Effector memory CD4-positive, alpha-beta T cell (primary cell): ENCODE measurements at places on chromosomes 1 and 21.

GRCh38 chr1:164958982-164959768 is 397.3 kb downstream of the LMX1A start:
- DNase-seq: no peak

- DNase-seq: no peak
These were observed 15.8 kb upstream of the SYT6 start for GRCh38 chr1:114169509-114169908.

DNA sequence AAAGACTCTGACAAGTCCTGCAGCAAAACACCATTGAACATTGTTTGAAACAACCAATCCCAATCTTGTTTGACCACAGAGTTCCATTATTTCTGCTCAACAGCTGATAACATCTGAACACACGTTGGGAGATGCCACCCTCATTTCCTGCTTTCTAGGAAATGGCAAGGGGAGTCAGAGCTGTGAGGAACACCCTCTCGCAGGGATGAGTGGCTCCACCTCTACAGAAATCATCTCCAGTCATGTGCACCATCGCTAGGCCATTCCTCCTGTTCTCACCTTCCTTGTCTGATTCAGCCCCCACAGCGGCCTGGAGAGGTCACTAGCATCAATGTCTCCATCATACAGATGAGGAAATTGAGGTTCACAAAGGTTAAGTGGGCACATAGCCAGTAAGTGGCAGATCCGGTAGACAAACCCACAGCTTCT is 22.4 kb upstream of the RUNX3 start:
- no peak for DNase-seq

GRCh38 chr1:10694274-10694632 is 102.2 kb downstream of the CASZ1 start:
- DNase-seq: peak; percentile 56

- DNase-seq: no peak
These were observed 149.0 kb downstream of the ROR1 start for GRCh38 chr1:63922848-63923247.

DNA sequence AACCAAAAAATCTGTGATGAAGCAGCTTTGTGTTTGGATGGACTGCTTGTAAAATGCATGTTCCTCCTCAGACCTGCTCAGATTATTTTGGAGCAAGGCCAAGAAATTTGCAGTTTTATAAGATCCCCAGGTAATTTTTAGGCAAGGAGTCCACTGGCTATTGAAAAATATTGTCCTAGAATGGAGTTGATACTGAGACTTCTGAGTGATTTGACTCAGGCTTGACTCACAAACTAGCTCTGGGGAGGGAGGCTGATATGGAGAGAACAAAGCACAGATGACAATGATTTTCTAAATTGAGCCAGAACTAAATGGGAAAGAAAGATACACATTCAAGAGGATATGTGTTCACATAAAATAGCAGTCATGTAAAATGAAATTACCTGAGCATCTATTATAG is 36.7 kb downstream of the AGL start:
- no peak for DNase-seq

- no peak for DNase-seq
These were observed 2.4 kb downstream of the KRTAP10-2 start for GRCh38 chr21:44548922-44549321.
